ENCODE measurements at places on chromosomes 7 and 10.
A peak's percentile ranks its signal among the peaks of the same experiment; 100 is the strongest.

GRCh38 chr10:29304264-29304994, 15.6 kb downstream of the LYZL1 start:
- DNase-seq, result no peak

DNA sequence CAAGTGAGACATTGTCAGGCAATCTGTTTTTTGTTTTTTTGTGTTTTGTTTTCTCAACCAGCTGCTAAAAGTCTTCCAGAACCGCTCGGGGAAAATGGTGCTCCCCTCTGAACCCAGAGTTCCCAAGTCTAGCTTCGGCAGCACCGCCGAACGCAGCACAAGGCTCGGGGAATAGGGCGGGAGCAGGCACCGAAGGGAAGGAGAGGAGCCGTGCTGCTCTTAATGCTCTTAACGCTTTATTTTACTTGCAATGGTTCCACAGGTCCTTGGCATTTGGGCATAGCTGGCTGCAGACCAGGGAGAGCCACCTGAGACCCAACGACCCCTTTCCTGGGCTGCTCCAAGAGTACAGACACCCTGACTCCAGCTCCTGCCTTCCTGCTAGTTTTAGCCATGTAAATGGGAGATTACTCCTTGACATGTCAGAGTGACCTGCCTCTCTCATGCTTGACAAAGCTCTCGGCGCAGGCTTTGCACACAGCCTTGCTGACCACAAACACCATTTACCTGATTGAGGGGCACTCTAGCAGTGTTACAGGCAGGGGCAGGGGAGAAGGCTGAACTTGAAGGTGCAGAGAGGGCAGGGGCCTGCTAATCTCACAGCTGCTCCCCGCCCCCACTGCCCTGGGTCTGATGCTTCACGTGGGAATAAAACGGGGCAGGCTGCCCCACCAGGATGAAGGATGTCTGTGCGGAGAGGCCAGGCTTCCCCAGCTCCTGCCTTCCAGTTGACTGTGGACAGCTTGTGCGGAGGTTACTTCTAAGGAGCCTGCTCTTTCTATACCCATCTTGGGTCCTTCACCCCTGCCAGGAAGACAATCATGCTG, 58.6 kb upstream of the EFCAB10 start:
- DNase-seq, result no peak

DNA sequence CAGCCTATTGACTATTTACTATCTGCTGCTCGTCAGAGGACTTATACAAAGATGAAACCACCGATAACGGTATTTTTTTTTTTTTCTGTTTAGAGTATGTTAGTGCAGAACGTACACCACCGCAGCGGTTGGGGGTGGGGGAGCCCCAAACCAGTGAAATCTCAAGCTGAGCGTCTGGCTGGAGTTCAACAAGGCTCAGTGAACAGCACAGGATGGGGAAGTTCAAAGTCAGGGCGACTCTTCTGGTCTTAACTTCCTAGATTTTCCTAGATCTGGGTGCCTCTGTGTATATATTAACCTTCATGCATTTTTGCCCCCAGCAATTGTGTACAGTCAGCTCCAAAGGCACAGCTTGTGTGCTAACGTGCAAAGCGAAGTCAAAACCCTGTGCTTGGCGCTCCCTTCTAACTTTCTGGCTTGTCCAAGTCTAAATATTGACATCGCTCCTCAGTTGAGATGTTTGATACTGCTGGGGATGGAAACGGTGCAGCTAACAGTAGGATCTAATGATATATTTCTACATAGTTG, 1.1 kb downstream of the RHOBTB1 start:
- no peak for DNase-seq

GRCh38 chr7:24723178-24723530, 34.1 kb downstream of the GSDME start:
- no peak for DNase-seq

DNA sequence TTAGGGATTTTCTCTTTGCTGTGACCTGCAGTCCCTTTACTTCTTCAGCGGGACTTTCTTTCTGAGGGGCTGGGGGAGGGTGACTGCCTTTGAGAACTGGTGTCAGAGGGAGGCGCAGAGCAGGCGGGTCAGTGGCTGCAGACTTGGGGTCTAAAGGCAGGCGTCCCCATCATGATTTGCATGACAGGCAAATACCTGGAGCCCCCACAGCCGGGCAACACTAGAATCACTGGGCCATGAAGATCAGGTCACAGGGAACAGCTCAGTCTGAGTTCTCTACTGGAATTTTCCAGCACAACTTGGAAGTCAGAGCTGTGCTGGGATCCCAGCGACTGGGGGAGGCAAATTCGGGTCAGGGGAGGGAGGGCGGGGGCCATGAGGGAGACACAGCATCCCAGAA, 29.2 kb upstream of the PITRM1 start:
- DNase-seq, result no peak

- DNase-seq, result no peak
These were observed 86.5 kb upstream of the HPS1 start for GRCh38 chr10:98533241-98533640.

DNA sequence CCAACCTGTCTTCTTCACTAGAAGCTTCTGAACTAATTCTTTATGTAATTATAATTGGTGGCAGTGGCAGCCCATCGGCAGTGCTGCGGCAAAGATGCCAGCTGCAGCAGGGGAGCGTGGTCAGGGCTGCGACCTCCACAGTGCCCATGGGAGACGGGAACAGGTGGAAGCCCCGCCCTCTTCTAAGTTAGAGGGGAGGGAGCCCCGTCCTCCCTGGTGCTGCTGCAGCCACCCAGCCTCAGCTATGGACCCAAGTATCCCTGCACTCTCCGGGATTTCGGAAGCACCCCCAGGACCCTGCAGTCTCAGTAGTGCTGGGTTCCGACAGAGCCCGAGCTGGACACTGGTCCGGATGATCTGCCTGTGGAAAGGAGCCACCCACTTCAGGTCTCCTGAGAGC, 117.0 kb upstream of the MBL2 start:
- DNase-seq, result no peak

GRCh38 chr10:59098831-59099452, 77.5 kb upstream of the PHYHIPL start:
- no peak for DNase-seq

DNA sequence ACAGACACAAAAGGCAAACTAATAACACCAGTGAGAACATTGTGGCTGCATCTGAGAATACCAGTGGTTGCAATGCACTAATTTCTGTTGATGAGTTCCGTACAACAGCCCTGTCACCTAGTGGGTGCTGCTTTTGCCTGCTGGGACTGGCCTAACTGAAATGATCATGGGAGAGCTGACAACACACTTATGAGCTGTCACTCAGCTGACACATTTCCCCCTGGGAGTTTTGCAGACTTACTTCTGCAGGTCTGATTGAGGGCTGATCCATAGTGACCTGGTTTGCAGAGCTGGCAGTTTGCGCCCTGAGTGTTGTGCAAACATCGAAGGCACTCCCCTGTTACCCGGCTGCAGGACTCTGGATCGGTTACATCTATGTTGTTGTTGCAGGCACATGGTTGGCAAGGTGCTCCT, 60.6 kb upstream of the LAMB1 start:
- DNase-seq, result no peak

DNA sequence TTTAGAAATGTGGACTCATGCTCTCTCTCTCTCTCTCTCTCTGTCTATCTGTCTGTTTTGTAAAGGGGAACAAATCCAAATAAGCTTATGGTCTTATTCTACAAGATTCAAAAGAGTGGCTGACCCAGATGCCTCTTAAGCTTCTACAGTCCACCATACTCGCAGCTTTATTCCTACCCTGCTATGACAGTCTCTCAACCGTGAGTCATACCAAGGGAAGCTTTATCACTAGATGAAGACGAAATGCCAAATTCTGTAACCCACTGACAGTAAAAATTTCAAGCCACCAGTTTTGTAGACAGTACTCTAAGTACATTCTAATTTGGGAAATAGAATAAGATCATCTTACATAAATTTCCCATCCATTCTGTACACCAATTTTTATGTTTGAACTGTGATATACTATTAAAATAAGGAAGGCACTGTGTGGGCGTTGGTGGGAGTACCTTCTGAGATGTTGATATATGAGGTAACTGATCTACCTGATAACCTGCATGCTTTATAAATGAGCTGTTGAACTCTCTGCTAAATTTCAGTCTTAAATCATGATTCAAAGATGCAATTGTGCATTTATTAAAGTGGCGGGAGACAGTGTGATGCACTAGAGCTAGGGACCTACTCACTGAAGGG, 153.2 kb downstream of the KLF6 start:
- no peak for DNase-seq

DNA sequence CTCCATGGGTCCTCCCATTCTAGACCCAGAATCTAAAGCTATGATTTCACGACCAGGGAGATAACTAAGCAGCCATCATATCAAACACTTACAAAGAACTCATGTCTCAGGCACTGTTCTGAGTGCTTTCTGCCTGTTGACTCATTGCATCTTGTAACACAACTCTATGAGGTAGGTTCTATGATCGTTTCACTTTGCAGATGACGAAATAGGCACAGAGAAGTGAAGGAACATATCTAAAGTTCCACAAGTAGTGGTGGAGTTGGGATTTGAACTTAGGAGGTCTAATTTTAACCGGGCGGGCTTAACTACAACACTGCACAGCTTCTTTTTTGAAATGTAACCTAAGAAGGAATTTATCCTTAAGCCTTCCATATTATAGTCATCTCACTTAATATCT, 2.9 kb downstream of the RBP4 start:
- no peak for DNase-seq

GRCh38 chr7:100826514-100827329, 601 bp downstream of the EPHB4 start:
- DNase-seq, result no peak

- no peak for DNase-seq
These were observed 414 bp downstream of the HOXA2 start for GRCh38 chr7:27101957-27102580.

- no peak for DNase-seq
These were observed 14.5 kb upstream of the KAZALD1 start for GRCh38 chr10:101047268-101047667.

GRCh38 chr7:114629762-114630161, 215.1 kb downstream of the FOXP2 start:
- DNase-seq, result no peak

DNA sequence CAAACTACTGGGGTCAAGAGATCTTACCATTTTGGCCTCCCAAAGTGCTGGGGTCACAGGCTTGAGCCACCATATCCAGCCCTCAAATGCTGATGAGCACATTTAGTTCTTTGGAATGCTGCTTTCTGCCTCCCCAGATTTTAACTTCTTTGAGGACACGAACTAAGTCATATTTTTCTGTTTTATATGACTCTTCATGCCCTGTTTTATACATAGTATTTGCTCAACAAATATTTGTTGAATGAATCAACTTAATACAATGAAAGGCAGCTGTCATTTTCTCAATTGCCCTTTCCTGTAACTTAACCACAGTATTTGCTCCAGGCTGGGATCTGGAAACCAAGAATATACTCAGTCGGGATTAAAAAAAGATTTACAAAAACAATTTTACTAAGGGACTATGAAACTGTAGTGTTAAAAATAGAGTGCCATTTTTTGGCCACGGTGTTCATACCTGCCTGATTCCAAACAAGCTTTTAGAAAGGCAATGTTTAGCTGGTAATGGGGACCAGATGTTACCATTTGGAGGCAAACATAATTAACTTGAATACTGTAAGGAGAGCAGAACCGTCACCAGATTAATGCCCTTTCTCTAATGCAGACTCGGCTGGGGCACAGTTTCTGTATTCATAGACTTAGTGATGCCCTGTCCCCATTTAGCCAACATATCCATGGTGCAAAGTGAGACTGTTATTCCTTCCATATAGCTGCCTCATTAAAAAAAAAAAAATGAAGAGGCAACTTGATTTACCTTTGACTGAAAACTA, 117.6 kb downstream of the NRP1 start:
- DNase-seq, result no peak

GRCh38 chr10:78291722-78292121, 258.1 kb downstream of the RPS24 start:
- no peak for DNase-seq

- no peak for DNase-seq
These were observed 160.8 kb downstream of the CREB5 start for GRCh38 chr7:28573059-28573553.

GRCh38 chr7:156167417-156167807, 355.1 kb upstream of the SHH start:
- no peak for DNase-seq

- no peak for DNase-seq
These were observed 163.3 kb downstream of the IPMK start for GRCh38 chr10:58104351-58104751.

- DNase-seq, result no peak
These were observed 443.0 kb upstream of the MKI67 start for GRCh38 chr10:128568990-128569945.

DNA sequence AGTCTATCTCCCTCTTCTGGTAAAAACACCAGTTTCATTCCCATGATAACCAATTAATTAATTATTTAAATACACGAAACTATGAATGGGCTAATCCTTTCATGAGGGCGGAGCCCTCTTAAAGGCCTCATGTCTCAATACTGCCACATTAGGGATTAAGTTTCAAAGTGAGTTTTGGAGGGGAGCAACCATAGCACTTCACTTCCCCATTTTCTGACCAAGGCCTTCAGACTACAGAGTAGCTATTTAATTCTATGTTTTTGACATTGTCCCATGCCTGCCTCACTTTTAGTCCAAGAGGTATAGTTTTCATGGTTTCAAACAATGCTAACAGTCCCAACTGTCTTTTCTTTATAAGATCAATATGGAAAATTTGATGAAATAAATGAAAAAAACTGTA, 618.6 kb downstream of the ZWINT start:
- DNase-seq, result no peak

DNA sequence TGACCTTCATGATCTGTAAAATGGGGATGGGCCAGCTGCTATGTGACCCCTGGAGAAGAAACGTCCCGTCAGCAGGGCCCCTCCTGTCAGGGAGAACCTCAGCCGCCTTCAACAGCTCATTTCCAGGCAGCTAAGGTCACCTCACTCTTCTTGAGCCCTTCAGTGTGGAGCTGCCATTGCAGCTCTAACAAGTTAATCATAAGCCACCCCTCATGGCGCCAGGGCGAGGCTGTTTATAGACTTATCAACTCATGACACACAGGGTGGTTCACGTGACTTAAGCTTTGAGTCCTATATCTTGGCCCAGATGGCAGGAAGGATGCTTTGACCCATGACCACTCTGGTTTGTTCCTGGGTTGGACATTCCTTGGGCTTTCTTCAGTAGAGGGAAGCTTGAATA, 315.1 kb downstream of the TNS3 start:
- DNase-seq, result no peak

DNA sequence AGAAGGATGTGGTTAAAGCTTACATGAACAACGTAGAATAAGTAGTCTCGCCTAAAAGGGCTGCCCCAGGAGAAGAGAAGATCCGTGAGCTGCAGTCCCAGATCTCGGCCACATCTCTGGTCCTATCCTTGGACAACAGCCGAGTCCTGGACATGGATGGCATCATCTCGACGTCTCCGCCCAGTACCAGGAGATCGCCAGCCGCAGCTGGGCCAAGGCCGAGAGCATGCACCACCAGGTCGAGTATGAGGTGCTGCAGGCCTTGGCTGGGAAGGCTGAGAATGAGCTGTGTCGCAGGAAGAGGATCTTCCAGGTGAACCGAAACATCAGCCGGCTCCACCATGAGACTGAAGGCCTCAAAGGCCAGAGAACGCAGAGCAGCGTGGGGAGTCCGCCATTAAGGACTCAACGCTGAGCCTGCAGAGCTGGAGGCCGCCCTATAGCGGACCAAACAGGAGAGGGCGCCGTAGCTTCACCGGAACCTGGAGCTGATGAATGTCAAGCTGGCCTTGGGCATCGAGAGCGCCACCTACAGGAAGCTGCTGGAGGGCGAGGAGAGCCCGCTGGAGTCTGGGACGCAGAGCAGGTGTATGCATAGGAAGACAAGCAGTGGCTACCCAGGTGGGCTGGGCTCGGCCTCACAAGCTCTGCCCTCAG, 22.2 kb downstream of the LIPK start:
- peak; percentile 2 for DNase-seq

Data from stimulated activated CD4-positive, alpha-beta T cell treated with anti-CD3 and anti-CD28 coated beads, Interleukin-1b, Interleukin-23, amount 100 ng/mL, for 24 hours (primary cell).